ENCODE measurements at places on chromosomes 1 and 21. TPM values are rescaled to one million over a fixed set of nuclear protein-coding genes. Genes with fewer than 3 reads are reported as not detected.

The CD5L gene
- not detected for polyA plus RNA-seq

The TRIM63 gene
- 0.86 TPM for polyA plus RNA-seq

The OR1C1 gene
- polyA plus RNA-seq = not detected

The C1orf185 gene
- polyA plus RNA-seq = not detected

The CLCNKA gene
- polyA plus RNA-seq = 13.5 TPM

The OR14K1 gene
- not detected for polyA plus RNA-seq
